Airway epithelial cell (primary cell): ENCODE measurements at places on chromosomes 2 and 18. TPM values are rescaled to one million over a fixed set of nuclear protein-coding genes. Genes with fewer than 3 reads are reported as not detected.

The CLEC4F gene
- total RNA-seq: not detected in 2 replicates

The MOCOS gene
- 1.2 and 2.9 TPM in 2 replicates for total RNA-seq

The FOXI3 gene
- not detected in 2 replicates for total RNA-seq

The DYNAP gene
- total RNA-seq: 0.14 TPM in 1 of 2 replicates, not detected in the other

The DUSP28 gene
- total RNA-seq: 3.7 TPM in 2 replicates

The ZCCHC2 gene
- 7.8 and 8.0 TPM in 2 replicates for total RNA-seq

The NETO1 gene
- total RNA-seq: 0.14 TPM in 1 of 2 replicates, not detected in the other

The ZSWIM2 gene
- not detected in 2 replicates for total RNA-seq

The ST8SIA5 gene
- not detected in 2 replicates for total RNA-seq

The BCL11A gene
- total RNA-seq: 9.3 and 10.8 TPM in 2 replicates

The MBP gene
- 8.9 and 16.8 TPM in 2 replicates for total RNA-seq

The SPOPL gene
- 5.4 and 8.5 TPM in 2 replicates for total RNA-seq

The NEU2 gene
- total RNA-seq: not detected in 2 replicates

The C2orf15 gene
- 1.5 and 1.6 TPM in 2 replicates for total RNA-seq

The SPC25 gene
- total RNA-seq: 3.3 and 6.8 TPM in 2 replicates

The MARCHF4 gene
- total RNA-seq: 0.42 and 0.85 TPM in 2 replicates

The EVA1A gene
- 19.3 and 26.4 TPM in 2 replicates for total RNA-seq

The M1AP gene
- total RNA-seq: 0.56 and 0.63 TPM in 2 replicates

The EVX2 gene
- not detected in 2 replicates for total RNA-seq

The STPG4 gene
- total RNA-seq: not detected in 2 replicates

The SRD5A2 gene
- not detected in 2 replicates for total RNA-seq
